DMS153 (cell line): ENCODE measurements at places on chromosomes 4 and X.

DNA sequence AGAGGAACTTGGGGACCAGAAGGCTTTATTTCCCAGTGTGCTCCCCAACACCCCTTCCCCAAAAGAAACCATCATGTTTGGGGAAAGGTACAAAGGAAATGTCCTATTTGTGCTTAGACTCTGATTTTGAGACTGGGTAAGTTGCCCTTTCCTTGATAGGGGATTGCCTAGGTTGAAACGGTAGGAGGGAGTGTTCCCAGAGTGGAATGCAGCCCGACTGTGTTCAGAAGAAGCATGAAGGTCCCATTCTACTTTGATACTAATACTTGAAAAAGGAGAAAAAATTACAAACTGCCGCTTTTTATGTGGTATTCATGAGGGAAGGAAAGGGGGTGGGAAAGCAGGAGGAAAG, 32.4 kb upstream of the TMEM131L start:
- DNase-seq: no peak

GRCh38 chr4:78207951-78208350, 150.8 kb downstream of the FRAS1 start:
- no peak for DNase-seq

DNA sequence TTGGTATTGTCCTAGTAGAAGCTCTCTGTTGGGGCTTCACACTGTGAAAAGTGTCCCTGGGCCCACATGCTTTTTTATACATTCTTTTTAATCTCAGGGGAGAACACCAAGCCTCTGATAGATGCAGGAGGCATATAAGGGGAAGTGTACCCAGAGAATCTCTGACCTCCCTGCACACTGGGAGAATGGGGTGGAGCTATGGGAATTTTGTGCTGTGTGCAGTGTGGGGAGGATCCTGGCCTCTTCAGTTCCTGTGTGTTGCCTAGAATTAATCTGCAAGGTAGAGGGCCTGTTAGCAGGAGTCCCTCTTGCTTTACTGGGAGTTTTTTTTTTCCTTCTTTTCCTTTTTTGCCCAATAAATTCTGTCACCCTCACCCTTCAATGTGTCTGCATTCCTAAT, 49.2 kb upstream of the SPIN4 start:
- no peak for DNase-seq

DNA sequence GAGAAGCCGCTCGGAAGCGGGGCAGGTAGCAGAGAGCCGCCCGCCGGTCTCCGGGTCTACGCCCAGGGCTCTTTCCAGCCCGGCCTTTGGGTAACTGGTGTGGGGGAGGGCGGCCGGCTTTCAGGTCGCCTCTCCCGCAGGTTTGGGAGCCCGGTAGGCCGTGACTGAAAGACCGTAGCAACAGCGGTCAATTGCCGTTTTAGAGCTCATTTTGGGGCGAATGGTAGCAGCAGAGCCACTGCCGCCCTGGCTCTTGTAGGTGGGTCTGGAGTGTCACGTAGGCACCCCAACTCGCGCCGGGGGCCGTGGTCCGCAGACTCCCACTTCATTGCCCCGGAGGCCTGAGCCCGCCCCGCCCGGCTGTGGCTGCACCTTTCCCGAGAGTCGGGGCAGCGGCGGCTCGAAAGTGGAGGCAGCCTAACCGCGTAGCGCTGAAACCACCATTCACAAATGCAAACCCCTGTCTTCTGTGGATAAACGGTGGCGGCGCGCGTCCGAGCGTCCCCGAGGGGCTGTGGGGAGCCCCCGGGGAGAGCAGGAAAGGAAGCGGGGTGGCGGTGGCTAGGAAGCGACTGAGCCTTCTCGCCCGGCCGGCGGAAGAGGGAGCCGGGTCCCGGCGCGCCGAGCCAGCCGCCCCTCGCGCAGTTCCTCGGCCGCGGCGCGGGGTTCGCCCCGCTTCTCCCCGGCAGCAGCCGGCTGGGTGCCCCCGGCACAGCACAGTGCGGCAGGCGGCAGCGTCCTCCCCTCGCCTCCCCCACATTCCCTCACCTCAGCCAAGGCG, 2185.1 kb upstream of the TENM3 start:
- DNase-seq: peak; percentile 38

DNA sequence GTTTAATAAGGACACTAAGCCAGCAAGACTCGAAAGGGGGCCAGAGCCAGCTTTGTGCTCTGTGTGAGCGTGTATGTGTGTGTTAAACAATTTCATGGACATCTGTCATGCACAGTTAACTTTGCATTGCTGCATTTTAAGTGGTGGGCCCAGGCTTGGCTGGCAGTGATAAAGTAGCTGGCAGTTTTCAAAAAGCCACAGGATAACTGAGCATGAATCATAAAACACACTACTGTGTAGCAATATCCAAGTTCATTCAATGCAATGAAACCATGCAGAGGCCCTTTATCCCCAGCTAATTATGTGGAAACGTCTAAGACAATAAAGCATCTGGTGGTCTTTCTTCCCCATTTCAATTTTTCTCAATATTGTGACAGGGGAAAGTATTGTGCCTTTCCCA, 132.9 kb downstream of the NKX6-1 start:
- no peak for DNase-seq

DNA sequence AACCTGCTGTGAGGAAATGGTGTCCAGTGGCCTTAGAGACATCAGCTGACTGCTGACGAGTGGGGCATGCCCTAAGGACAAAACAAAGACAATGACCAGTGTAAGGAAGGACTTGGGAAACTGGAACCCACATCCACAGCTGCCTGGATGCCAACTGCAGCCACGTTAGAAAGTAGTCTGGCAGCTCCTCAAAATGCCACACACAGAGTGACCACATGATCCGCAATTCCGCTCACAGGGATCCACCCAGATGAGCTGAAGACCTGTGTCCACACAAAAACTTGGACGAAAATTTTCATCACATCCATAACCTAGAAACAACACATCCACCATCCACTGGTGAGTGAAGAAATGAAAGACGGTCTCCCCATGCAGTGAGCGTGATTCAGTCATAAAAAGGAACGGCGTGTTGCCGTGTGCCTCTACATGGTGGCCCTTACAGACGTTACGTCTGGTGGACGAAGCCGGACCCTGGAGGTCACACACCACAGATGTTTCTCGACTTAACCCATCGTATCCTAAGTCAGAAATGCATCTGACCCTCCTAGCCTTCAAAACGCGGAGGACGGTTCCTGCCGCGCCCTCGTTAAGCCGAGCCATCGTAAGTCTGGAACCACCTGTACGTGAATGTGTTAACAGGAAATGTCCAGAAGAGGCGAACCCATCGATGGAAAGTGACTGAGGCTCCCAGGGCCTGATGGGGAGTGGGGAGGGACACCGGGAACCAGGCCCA, 40.6 kb upstream of the MXD4 start:
- no peak for DNase-seq

- no peak for DNase-seq
These were observed 21.2 kb downstream of the C4orf54 start for GRCh38 chr4:99636422-99636821.

GRCh38 chr4:181200076-181200475, 1043.1 kb upstream of the TENM3 start:
- no peak for DNase-seq
